NCI-H187 (cell line): ENCODE measurements at places on chromosomes 5 and 9.
A peak's percentile ranks its signal among the peaks of the same experiment; 100 is the strongest.

DNA sequence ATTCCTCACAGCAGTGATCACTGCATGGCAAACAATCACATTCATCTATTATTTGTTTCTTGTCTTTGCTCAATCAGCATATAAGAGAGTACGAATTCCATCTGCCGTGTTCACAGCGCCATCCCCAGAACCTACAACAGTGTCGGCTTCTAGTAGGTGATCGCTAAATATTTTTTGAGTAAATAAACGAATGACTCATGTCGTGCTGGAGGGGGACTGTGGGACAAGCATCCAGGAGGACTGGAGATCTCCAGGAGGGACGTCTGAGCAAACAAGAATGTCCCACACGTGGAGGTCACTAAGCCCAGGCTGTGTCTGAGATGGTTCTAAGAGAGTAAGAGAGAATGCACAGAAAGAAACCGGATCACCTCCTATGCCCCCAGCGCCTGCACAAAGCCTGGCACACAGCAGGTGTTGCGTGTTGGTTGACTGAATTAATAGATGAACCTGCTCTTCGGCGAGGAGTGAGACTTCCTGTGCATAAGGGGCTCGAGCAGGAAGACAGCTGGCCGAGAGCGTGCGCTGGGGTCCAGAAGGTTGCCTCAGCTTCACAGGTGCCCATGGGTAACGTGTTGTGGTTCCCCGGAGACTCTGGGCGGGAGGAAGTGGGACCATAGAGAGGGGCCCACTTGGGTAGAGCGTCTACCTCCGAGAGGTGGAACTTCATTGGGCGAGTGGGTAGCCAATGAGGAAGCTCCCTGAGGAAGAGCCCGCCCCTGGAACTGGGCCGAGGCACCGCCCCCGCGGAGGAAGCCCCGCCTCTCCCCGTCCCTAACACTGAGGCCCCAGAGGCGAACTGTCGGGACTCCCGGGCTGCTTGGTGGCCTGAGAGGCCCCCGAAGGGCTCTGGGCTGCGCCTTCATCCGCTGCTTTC, 193.0 kb downstream of the MELK start:
- DNase-seq = peak; percentile 77

- DNase-seq = no peak
These were observed 180.7 kb downstream of the TARS1 start for GRCh38 chr5:33621514-33621913.

DNA sequence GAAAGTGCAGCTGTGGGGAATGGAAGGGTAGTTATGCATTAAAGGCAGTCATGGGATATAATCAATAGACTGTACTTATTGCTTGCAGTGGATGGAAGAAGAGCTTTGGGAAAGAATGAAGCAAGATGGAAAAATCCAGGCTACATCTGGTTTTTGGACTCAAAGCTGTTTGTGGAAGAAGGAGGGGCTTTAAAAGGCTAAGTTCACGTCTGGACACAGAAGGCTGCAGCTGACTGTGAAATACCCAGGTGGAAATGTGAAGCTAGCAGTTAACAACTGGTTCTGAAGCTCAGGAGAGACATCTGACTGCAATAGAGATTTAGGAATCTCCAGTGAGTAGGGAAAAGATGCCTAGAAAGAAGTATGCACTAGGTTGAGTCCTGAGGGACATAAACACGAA, 43.2 kb upstream of the TIMD4 start:
- no peak for DNase-seq

GRCh38 chr5:147084702-147085101, 150.1 kb upstream of the STK32A start:
- no peak for DNase-seq

DNA sequence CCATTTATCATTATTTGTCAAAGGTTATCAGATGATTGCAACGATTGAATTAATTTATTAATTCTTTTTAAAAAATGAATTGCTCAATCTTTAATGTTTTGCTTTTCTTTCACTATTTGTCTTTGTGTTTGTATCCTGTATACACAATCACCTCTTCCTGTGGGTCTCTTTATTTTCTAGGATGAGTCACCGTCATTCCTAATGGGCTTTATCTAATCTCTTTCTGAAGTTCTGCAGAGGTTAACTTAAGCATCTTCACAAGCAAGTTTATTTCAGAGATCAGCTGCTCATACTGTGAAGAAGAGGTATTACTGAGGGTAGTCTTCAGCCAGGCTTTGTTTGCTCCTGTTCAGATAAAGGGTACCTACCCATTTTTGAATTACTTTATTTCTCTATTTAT, 323.9 kb downstream of the NNT start:
- no peak for DNase-seq

DNA sequence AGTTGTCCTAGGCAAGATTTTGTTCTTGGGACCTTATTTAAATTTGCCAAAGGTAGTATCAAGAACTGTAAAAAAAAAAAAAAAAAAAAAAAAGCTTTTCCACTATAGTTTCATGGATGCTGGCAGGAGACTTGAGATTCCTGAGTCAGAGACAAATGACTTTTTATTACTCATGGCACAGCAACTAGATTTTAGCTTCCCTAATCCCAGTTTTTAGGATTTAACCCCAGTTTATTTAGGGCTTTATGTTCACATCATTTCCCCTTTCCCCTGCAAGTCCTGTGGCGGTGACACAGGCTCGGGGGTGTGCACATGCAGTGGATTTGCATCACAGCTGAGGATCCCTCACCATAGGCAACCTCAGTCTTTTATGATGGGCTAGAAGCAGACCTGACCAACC, 144.9 kb downstream of the GOLPH3 start:
- no peak for DNase-seq

DNA sequence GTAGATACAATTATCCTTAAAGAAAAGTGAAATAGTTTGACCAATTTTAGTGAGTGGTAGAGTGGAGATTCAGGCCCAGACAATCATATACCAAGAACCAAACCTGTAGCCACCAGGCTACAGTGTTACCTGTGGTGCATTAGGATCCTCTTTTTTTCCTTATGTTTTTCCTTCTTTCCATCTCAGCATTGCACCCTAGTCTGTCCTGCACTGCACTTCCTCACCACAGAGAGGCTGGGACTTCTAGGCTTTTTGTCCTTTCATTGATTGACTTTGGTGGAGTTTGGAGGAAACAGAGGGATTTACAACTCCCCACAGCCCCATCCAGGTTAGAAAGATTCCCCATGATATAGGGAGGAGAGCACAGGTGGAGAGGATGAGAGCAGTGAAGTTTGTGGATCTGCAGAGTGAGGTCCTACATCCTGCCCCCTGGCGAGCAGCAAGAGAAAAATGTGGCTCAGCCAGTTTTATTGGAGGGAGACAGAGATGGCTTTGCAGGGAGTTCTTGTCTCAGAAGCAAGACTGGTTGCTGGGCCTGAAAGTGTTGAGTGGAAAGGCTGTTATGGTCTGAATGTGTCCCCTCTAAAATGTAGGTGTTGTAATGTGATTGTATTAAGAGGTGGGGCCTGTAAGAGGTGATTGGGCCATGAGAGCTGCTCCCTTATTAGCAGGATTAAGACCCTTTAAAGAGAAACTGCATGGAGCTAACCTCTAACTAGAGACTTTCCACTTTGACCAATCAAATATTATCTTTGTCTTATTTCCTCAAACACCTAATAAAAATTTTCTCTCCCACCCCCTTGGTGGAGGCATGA, 36.2 kb downstream of the KIF4B start:
- DNase-seq = no peak

DNA sequence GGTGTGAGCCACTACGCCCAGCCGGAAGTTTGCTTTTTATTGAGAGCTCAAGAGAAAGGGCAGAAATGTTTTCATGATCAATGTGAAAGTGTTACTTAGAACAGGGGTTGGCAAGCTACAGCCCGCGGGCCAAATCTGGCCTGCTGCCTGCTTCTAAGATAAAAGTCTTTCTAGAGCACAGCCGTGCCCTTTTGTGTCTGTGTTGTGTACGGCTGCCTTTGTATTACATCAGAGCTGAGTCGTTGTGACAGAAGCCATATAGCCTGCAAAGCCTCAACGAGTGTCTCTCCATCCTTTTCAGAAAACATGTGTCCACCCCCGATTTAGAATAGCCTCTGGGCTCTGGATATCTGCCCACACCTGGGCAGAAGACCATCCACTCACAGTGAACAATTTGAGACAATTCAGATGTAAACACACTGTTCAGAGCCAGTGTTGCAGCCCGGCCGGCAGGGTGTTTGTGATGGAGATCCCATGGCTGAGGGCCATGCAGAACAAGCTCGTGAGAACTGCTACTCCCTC, 28.8 kb downstream of the AK8 start:
- no peak for DNase-seq

DNA sequence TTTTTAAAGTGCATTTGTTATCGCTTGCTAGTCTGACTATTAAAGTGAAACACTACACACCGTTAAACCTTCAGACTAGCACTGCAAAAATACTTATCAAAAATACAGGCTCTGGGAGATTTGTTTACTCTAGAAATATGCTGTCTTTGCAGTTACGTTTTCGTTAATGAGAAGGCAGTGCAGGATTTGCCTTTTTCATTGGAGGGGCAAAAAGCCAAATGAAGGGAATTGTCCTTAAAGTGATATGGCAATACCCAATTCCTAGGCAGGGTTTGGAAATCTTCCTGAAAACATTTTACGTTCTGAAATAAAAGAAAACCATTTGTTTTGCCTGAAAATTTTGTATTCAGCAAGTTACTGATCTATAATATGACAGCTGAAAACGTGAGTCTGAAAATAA, 1800.2 kb downstream of the MAT2B start:
- DNase-seq = no peak

DNA sequence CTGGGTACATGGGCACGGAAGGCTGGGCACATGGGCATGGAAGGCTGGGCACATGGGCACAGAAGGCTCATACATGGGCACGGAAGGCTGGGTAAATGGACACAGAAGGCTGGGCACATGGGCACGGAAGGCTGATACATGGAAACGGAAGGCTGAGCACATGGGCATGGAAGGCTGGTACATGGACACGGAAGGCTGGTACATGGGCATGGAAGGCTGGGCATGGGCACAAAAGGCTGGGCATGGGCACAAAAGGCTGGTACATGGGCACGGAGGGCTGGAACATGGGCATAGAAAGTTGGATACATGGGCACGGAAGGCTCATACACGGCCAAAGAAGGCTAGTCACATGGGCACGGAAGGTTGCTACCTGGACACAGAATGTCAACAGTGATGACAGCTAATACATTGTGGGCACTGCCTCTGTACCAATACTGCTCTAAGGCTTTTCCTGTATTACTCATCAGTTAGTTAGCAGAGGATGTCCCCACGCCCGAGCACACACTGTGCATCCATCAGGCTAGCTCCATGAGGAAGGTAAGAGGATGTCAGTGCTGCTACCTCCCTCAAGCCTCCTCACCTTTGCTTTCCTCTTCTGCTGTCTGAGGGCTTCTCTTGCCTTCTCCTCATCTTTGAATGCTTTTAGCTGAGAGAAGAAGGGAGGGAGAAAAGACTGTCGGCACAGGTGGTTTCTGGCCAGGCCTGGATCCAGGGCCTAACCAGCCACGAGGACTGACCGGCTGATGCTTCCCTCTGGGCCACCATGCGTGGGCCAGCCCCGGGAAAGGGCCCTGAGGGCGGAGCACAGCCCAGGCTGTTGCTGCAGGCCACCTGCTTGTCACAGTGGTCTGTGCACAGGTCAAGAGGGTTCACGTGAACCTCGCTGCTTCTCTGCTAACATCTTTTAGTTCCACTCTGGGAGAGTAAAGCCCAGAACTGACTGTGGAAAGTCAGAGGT, 14.3 kb downstream of the GPX3 start:
- no peak for DNase-seq

DNA sequence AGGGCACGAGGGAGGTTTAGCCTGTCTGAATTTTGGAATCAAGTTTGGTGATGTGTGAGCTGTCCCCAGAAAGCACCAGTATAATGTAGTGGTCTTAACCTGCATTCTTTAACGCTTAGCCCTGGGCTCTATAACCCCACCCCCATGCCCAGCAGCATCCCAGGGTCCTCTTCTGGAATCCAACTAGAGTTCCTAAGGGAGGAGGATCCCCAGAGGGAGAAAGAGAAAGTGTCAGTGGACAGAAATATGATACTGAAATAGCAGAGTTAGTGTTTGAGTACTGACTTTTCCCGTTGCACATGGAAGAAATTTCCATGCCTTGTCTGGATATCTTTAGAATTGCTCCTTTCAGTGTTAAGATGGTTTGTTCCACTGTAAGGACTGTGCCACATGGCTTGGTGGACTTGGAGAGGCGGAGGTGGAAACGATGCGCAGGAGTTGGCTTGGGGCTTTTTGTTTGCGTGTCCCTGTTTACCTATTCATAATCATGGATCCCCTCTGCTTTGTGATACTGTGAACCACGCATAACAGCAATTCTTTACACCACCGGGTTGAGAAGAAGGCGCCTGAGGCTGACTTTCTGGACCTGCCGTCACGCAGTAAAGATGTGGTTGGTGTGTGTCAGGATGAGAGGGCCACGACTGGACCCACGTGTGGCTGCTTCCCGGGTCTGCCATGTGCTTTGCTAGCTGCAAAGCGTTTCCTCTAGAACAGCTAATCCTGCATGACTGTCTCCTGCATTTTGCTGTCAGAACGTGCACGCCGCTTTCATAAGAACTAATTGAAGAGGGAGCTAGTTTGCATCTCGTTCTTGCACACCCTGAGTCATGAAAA, 142.3 kb downstream of the SMARCA2 start:
- DNase-seq = no peak

DNA sequence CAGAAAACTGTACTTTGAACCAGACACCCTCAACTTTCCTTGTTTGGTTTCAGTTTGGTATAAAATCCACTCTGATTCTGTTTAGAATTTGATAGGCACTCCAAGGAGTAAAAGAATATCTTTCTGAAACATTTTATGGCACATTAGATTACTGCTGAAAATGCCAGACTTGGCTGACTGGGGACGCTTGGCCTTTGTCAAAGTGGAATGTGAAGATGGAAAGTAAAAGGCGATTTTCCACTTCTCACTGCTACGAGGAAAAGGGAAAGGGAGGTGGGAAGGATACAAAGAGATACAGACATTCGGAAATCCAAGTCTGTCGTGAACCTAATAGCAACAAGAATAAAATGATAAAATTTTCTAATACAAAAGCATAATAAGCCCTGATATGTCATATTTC, 203.9 kb downstream of the DMRT2 start:
- DNase-seq = no peak

DNA sequence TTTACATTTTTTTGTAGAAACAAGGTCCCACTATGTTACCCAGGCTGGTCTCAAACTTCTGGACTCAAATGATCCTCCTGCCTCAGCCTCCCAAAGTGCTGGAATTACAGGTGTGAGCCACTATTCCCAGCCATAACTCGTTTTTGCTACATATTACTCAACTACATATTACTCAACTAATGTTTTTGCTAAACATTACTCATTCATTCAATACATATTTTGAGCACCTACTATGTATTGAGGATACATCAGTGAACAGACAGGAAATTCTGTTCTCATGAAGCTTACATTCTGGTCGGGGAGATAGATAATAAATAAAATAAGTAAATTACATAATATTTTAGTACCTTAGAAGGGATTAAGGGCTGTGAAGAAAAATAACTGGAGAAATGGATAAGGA, 34.9 kb upstream of the STOM start:
- no peak for DNase-seq

DNA sequence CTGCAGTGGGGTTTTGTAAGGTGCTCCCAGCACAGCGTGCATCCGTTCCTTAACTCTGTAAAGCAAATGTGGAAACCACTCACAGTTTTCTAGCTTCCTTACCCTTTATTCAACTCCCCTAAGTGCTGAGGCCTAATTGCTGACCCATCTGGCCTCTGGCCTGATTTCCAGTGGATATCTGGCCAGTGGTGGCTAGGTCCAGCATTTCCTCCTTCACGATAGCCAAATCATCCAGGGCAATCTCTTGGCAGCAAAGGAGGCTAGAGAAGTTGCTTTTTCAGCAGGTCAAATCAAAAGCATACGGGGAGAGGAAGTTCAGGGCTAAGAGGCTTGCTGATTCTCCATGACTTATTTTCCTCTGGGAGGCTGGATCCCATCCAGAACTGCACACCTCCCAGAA, 286.3 kb upstream of the VLDLR start:
- DNase-seq = no peak
